ENCODE measurements at places on chromosomes 4 and X.

- no peak for DNase-seq
Measured at GRCh38 chr4:54548098-54548620, 109.6 kb upstream of the KIT start.

DNA sequence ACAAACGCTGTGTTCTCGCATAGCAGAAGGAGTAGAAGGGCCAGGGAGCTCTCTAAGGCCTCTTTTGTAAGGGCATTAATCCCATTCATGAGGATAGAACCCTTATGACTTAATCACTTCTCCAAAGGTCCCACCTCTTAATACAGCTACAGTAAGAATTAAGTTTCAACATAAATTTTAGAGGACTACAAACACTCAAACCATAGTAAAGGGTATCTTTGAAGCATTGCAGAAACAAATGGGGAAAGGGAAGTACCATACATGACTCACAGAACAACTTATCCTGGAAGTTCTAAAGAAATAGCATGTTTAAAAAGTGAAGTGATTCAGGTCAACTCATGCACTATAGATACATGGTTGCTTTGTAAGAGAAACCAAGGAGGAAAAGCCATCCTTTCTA, 680.8 kb downstream of the RPA4 start:
- no peak for DNase-seq

GRCh38 chr4:61407642-61408618, 207.8 kb downstream of the ADGRL3 start:
- no peak for DNase-seq

- no peak for DNase-seq
Measured at GRCh38 chr4:21992330-21992729, 43.8 kb upstream of the KCNIP4 start.

GRCh38 chrX:20521222-20521621, 254.5 kb upstream of the RPS6KA3 start:
- no peak for DNase-seq

DNA sequence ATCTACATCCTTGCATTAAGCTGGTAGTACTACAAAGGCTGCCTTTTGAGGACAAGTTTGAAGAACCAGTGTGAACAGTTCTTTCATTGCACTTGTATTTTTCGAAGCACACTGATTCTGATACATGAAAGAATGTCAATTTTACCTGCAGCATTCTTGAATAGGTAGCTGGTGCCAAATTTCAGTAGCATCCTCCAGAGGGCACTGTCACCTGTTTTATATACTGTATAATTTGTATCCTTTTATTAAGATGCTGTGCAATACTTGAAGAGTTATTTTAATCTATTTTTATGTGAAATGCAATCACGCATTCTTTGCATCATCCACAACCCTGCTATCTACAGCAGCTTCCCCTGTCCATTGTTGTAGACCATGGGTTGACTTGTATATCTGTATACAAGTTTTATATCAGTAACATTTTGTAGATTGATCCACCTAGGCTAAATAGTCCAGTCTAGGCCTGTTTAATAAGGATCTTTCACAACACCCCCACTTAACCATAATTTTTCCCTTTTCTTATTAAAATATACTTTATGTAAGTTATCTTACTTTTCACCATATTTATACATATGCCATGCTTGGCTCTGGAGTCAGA, 325.7 kb downstream of the PCDH7 start:
- no peak for DNase-seq

GRCh38 chr4:140213749-140214148, 59.8 kb upstream of the MAML3 start:
- no peak for DNase-seq

- DNase-seq = no peak
Measured at GRCh38 chr4:84878090-84878489, 88.4 kb downstream of the WDFY3 start.

DNA sequence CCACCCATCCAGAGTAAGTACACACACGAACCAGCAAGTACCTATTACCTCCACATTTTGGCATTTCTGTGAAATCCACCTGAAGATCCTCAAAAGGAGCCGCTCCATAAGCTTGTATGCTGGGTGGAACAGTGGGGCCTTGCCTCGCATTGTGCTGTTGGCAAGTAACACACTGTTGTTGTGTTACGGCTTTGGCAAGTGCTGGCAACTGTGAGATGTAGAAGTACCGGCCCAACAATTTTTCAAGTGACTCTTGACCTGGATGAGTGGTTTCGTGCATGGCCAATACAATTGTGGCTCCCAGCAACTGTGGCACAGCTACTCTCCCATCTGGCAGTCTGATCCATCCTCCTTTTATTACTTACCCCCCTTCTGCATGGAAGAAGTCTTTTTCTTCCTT, 128.7 kb downstream of the CCNB3 start:
- no peak for DNase-seq

- DNase-seq = peak; percentile 71
Measured at GRCh38 chrX:3638280-3638873, 75.1 kb downstream of the PRKX start.

GRCh38 chr4:22500128-22500611, 15.7 kb downstream of the ADGRA3 start:
- no peak for DNase-seq

DNA sequence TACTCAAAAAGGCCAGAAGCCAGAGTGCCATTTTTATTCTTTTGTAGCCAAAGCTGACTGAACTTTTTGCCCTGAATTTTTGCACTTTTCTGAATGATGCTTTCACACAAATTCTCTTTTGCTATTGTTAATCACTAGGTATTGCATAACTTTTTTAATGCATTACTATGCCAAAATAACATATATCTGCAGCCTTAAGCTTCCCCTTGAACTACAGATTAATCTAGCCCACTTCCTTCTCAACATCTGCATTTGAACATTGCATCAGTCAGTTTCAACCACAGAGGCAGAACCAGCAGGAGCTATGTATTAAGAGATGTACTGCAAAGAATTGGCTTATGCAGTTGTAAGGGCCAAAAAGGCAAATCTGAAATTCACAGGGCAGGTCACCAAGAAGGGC, 197.6 kb upstream of the GYPA start:
- DNase-seq = no peak

GRCh38 chr4:118883861-118884260, 4.8 kb upstream of the SYNPO2 start:
- no peak for DNase-seq

- DNase-seq = no peak
Measured at GRCh38 chrX:112867570-112867969, 26.9 kb upstream of the AMOT start.

GRCh38 chr4:166309286-166309685, 436.2 kb downstream of the TLL1 start:
- DNase-seq = no peak

GRCh38 chrX:88284844-88285243, 462.2 kb upstream of the CPXCR1 start:
- DNase-seq = no peak

All from neural crest cell (in vitro differentiated cells).